ENCODE measurements at places on chromosomes 5 and 9.
A peak's percentile ranks its signal among the peaks of the same experiment; 100 is the strongest.

DNA sequence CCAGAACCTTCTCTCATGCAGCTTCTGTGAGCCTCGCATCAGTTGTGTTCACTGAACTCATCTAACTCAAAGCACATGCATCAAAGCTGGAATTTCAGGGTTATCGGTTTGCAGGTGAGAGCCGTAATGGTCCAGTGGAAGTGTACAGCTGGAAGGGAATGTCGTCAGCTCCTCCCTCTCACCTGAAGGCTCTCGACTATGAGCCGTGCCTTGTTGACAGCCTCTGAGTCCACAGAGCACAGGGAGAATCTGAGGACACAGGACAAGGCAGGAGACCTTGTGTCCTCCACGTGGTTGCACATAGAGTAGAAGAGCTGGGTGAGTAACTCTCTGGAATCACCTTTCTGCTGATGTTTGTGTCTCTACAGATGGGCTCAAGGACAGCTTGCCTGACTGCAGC, 38.8 kb downstream of the PROP1 start:
- DNase-seq: no peak

DNA sequence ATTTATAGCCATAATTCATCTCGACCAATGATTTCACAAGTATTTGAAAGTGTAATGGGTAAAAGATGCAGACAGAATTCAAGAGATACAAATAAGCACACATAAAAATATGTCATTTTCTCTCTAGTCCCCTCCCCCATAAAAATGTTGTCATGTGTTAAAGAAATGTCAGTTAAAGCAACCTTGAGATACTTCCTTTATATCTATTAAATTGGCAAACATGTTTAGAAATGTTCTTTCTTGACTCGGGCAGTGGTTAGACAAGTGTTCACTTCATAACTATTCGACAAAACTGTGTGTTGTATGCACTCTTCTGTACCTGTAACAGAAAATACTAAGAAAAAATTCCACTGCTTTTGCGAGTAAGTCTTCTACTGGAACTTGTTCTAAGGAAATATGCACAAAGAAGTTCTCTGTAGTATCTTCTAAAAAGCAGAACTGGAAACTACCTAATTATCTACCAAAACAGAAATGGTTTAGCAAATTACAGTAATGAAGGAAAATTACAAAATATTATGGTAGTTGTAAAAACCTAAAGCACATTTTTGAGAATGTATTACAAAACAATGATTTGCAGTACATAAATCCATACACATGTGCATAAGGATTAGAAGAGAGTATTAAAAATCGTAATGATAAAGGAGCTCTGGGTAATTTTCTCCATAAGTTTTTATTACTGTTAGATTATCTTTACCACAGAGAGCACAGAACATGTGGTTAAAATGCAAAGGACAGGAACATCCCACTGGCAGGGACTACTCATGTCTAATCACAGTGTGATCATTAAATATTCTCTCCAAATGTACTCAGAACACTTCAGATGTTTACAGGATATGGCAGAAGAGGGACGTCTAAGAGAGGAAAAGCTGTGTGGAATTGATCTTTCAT, 35.9 kb downstream of the FBXW2 start:
- no peak for DNase-seq

- DNase-seq: no peak
These were observed 99.6 kb upstream of the CAST start for GRCh38 chr5:96562614-96563013.

GRCh38 chr5:132023258-132024116, 12.0 kb upstream of the ACSL6 start:
- no peak for DNase-seq

DNA sequence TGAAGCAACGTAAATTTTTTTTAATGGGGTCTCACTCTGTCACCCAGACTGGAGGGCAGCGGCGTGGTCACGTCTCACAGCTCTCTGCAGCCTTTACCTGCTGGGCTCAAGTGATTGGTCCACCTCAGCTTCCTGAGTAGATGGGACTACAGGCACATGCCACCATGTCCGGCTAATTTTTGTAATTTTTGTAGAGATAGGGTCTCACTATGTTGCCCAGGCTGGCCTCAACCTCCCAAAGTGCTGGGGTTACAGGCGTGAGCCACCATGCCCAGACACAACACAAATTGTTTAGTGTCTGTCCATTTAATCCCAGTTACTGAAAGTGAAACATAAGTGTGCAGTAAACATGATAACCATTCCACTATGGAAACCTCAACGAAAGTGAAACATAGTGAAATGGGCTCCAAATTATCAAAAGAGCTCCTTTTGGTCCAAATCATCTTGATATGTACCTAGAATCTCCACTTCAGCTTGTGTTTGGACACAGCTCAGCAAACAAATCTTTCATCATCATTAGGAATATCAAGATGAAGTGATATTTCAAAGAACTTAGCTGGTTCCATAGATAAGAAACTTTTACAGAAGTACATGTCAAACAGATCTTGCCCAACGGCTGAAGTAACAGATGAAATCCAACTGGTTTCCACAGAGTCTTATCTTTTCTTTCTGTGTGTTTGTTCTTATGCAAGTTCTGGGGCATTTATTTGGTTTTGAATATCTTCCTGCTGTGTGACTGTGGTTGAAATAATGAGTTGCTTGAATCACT, 41.2 kb upstream of the PLPP1 start:
- DNase-seq: no peak

GRCh38 chr5:170501361-170501760, 2.5 kb upstream of the KCNIP1 start:
- no peak for DNase-seq

GRCh38 chr9:22682961-22683699, 236.5 kb downstream of the DMRTA1 start:
- no peak for DNase-seq

- no peak for DNase-seq
These were observed 27.9 kb upstream of the TLE1 start for GRCh38 chr9:81717061-81717746.

DNA sequence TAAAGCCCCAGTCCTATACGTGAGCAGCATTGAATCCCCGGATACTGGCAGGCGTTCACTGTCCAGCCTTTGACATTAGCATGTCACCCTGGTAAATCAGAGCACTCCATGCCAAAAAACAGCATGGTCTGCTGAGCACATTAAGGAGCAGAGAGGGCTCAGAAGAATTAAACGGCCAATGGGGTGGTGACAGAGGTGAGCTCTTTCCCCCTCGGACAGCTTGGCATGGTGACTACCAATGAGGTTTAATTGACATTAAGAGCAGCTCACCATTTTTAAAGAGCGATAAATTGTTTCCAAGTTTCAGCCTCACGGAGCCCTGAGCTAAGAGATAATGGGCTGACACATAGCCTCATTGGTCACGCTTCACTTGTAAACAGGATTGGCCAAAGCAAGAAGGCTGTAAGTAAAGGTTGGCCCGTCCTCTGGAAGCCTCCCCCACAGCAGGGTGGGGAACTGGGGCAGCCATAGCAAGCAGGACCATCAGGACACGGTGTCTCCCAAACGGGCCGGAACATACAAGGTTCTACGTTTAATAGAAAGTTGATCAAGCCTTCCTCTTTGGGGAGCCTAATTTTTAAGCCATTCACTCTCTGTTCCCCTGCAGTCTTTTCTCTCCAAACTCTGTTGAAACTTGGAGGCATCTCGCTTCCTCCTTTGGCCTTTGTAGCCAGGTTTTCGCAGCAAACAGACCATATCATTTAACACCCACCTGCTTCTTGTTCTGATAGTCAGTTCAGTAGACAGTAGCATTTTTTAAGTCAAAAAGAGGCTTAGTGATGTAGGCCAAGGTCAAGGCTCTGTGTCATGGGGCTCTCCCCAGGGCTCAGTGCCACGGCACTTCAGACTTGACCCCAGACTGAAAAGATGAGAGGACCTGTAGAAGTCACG, 25.9 kb downstream of the QRFP start:
- DNase-seq: no peak

- no peak for DNase-seq
These were observed 138.2 kb downstream of the ADAMTS16 start for GRCh38 chr5:5278201-5278814.

GRCh38 chr5:78508186-78508765, 140.3 kb downstream of the LHFPL2 start:
- no peak for DNase-seq

GRCh38 chr5:122362361-122362760, 50.3 kb downstream of the SNCAIP start:
- DNase-seq: no peak

DNA sequence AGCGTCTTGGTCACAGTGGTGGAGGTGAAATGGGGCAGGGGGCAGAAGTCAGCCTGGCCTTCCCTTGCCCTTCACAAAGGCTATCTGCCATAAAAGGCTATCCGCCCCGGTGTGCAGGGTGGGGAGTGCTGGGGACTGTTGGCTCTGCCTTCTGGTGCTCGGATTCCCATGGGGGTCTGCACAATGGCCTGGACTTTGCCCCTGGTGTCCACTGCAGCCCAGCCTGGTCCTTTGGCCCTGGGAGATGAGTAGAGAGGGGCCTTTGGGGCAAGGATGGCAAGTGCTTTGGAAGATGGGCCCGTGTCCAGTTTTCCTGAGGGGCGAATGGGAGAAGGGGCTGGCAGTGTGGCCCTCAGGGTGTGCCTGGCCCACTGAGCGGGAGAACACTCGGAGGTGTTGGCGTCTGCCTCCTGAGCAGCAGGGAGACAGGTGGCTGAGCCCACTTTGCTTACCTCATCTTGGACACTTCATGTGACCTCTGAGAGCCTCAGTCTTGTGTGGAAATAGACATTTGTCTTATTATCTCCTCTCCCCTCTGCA, 69.9 kb downstream of the HSPA4 start:
- DNase-seq: no peak

GRCh38 chr5:29143266-29143665, 2050.2 kb upstream of the CDH6 start:
- no peak for DNase-seq

GRCh38 chr5:66118304-66118703, 25.8 kb upstream of the SREK1 start:
- DNase-seq: no peak

DNA sequence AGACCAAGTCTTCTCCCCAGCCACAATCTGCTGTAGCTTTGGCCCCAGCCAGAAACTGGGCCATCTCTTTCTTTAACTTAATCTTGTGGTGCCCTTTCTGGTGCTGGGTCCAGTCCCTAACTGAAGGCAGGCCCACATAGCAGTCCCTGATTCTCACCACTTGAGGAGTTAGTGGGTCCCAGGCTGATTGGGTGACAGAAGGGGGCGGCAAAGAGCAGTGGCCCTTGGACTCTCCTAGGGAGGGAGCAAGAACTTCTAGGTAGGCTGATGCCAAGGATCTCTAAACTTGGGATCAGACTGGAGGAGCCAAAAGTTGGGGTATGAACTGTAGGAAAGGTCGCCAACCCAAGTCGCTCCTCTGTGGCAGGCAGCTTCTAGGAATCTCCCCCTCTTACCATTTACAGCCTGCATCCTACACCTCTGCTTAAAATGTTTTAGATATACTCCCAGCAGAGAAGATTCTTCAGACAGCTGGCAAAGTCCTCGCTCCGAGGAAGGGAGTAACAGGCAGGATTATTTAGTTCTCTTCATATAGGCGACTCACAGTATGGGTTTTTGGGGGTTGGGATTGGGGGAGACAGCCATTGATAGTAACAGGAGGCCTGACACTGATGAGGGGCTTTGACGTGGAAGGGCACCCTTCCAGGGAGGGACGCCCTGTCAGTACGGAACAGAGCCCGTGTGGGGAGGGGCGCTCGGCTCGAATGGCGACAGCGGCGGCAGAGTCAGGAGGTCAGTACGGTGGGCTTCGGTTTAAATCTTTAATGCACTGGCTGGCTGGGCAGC, 2.0 kb upstream of the CCL27 start:
- DNase-seq: peak; percentile 19

DNA sequence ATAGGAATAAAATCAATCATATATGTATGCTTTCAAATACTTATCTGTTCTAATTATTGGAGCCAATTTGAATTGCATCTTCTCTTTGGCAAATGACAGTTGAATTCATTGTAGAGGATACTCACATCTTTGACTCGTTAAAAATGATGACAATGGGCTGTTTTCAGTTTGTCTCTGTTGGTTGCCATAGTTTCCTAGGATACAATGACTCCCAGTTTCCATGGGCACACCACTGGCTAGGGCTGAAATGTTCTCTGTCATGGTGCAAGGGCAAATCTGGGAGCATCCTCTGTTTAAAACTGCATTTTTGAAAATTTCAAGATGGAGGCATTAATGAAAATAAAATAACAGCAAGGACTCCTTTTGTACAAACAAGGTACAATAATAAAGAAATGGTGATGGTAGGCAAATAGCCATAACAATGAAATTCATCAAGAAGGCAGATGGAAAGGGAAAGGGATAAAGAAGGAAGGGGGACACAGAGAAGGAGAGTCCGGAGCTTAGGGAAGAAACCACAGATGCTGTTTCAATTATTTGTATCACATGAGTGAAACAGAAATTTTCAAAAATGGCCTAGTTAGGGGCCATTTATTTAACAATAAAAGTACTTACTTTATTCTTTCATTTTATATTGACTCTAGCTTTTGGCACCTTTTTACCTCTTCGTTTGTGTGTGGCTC, 378.8 kb upstream of the SEMA6A start:
- no peak for DNase-seq

- no peak for DNase-seq
These were observed 61.2 kb upstream of the MAP1B start for GRCh38 chr5:72046106-72046505.

DNA sequence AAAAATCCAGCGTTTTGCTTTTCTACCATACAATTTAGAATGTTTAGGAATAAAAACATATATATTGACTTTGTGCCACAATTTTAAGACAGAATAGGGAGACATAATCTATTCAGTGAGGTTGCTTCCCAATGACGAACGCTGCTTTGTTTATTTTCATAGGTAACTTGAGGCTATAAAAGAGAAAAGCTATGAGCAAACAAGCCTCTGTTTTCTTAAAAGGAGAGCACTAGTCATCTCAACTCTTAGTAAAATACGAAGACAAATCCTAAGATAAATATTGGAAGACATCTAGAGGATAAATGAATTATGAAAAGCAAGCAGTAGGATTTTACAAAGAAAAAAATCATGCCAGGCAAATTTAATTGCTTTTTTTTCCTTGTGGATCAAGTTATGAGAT, 363.6 kb downstream of the ANXA1 start:
- no peak for DNase-seq

- no peak for DNase-seq
These were observed 509.0 kb downstream of the KIF4B start for GRCh38 chr5:155522540-155522939.

DNA sequence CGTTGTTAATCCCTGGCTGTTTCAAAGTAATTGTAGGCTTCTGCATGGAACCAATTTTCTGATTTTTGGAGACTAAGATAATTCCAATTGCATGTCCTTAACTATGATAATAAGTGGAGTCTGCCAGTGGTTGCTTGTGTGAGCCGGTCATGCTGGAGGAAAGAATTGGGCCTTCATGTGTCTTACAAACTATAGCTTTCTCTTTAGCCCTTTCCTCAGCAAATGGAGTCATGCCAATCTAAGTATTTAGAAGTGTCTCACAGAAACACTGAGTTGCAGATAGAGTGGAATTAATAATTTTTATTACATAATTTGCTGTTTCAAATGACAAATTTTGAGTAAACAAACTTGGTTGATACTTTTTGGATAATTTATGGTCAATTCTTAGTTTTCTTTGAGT, 200.4 kb downstream of the FBXL7 start:
- no peak for DNase-seq

DNA sequence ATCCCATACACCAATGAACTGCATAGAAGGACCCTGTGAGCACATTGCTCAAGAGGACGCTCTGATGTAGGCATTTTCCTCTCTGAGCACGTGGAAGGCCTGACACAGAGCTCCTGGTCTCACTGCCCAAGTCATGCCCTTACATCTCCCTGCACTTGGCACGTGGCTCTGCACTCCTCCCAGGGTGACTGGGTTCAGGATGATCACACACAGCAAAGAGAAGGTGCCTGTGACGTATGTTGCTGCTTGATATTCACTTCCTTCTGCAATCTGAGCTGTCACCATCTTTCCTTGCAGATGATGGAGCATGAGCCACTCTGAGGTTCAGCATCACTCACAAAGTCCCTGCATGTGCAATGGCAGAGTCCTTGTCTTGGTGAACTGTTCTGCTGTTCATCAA, 125.2 kb downstream of the FSTL4 start:
- no peak for DNase-seq
